RKO (cell line): ENCODE measurements at places on chromosomes 4 and X.

DNA sequence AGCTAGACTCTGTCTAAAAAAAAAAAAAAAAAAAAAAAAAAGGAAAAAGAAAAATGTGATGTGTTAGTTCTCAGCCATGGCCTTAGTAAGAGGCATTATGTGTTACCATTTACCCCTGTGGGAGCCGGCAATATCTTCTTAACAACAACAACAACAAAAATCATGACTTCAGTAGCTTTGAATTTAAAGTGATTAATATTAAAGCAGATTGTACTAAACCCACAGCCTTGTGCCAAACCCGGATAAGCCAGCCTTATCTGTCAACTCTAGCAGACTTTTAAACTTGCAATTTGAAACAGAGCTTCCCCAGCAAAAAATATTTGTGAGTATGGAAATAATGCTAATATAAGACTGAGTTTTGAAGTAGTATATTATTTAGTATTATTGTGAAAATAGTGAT lies 462.1 kb upstream of the GNPDA2 start:
- no peak for DNase-seq

- DNase-seq: no peak
Measured at GRCh38 chrX:35665311-35665710, 132.8 kb upstream of the MAGEB16 start.

GRCh38 chr4:41176340-41176739 lies 38.0 kb downstream of the APBB2 start:
- no peak for DNase-seq

GRCh38 chr4:117773064-117773936 lies 261.0 kb upstream of the NDST3 start:
- DNase-seq: no peak

GRCh38 chr4:25723409-25723808 lies 67.8 kb downstream of the SLC34A2 start:
- no peak for DNase-seq

- no peak for DNase-seq
Measured at GRCh38 chr4:169846396-169846795, 88.7 kb upstream of the HPF1 start.

GRCh38 chr4:71711985-71712348 lies 71.9 kb downstream of the GC start:
- DNase-seq: no peak

DNA sequence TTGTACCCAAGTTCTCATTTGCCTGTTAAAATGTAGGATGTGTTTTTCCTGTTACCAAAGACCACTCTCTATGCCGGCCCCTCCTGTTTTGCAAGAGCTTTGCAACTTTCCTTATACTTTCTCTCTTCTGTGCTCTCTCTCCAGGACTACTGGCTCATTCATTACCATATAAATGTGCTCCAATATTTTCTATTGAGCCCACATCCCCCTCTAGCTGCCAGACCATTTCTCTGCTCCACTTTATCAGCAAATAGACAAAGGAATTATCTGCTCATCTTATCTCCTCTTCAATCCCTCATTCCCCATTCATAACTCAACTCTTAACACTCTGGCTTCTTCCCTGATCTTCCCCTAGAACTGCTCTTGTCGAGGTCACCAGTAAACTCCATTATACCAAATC lies 33.6 kb downstream of the RPGR start:
- no peak for DNase-seq

- peak; percentile 77 for DNase-seq
Measured at GRCh38 chrX:45070116-45071007, 130.3 kb downstream of the DIPK2B start.

GRCh38 chr4:108001540-108002135 lies 11.9 kb downstream of the HADH start:
- no peak for DNase-seq

DNA sequence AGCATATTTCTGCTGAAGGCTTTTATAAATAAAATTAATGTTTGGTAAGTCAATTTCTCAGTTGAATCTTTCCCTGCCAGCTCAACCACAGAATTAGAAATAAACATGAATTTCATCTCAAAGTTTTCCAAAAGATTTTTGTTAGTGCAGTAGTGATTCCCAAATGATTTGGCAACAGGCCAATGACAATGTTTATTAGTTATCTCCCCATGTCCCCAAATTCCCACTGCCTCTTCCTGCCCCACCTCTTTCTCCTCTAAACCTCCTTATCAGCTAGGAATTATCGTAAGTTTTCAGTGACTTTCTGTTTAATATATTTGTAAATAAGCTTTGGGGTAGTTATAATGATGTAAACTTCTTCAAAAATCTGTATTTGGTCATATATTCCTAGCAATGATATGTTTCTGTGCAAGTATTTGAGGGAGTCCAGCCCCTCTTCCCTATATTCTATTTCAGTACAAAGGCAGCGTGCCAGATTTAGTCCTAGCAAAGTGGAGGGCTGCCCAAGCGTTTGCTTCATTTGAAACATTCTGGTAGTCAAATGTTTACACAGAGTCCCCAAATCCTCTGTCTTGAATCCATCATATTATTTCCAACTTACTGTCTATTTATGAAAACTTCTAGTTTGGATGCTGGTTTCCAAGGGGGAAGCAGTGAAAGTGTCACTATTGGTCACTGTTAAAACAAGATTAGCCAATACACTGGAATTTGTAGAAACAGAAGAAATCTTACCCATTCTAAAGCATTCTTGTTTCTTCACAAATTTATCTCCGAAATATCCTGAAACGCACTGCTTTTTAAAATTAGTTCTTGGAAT lies 33.7 kb upstream of the ANKRD50 start:
- no peak for DNase-seq

DNA sequence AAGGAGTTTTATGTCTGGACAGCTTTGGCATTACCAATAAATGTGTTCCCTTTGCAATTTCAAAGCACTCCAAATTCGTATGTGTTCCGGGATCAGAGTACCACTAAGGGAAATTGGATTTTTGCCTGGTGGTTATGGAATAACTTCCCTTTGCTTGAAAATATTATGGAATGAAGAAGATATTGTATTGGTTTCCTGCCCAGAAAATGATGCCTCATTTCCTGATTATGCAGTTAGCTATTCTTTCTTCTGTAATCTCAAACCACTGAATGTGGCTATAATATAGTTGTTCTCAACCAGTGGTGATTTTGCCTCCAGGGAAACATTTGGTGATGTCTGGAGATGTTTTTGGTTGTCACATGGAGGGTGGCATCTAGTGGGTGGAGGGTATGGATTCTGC lies 142.9 kb downstream of the PCDH7 start:
- DNase-seq: no peak

GRCh38 chr4:139843641-139844040 lies 178.0 kb downstream of the MGST2 start:
- no peak for DNase-seq

DNA sequence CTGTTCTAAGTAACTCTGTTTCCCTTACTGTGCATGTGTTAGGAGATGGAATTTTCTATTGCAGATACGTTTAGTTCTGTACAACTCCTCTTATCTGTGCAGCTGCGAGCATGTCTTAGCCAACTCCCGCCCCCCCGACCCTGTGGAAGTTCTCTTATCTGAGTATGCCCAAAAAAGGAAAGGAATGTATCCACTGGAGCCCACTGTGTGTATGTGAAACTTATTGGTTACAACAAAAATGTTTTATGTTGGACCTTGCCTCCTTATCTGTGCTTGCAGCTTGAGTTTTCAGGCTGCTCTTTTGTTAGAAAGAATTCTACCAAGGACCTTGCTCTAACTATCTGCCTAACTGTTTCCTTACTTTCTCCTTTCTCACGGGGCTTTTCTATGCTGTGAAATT lies 24.2 kb upstream of the DCAF8L2 start:
- DNase-seq: no peak

DNA sequence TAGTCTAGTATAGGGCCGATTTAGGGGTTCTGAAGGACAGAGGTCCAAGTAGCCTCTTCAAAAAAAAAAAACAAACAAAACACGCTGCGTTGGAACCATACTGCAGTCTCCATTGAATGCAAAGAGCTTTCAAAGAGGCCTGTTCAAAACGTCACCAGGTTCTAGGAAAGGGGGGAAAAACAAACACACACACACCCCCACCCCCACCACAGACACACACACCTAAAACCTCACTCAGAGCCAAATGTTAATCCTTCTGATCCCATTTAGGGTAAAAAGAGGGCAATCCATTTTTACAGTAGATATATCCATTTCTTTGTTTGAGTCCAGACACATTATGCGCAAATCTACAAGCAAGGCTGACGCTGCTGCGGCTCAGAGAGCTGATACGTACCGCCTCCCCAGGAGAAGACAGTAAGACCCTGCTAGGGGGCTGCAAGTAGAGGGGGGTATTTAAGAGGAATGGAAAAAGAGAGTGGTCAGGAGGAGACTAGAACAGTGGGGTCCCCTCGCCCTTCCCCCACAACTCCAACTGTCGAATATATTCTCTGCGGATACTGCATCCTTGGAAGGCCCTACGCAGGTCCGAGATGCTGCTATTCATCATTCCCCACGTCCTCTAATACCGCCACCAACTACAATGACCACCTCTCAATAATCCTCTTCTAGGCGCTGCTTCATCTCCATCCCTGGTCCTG lies 1.3 kb downstream of the NKRF start:
- DNase-seq: no peak

- DNase-seq: peak; percentile 27
Measured at GRCh38 chr4:29708473-29708872, 1011.7 kb upstream of the PCDH7 start.

- DNase-seq: no peak
Measured at GRCh38 chr4:89803915-89804314, 33.0 kb downstream of the SNCA start.

- DNase-seq: no peak
Measured at GRCh38 chrX:96683997-96684338, 674 bp upstream of the DIAPH2 start.

GRCh38 chr4:79678472-79679202 lies 270.6 kb upstream of the GK2 start:
- DNase-seq: no peak
